NCI-H1417 treated with DMSO at 0.1 percent for 48 hours (cell line): ENCODE measurements at places on chromosomes 12 and 14.

GRCh38 chr14:35398071-35398584 lies 6.4 kb downstream of the NFKBIA start:
- DNase-seq: no peak

DNA sequence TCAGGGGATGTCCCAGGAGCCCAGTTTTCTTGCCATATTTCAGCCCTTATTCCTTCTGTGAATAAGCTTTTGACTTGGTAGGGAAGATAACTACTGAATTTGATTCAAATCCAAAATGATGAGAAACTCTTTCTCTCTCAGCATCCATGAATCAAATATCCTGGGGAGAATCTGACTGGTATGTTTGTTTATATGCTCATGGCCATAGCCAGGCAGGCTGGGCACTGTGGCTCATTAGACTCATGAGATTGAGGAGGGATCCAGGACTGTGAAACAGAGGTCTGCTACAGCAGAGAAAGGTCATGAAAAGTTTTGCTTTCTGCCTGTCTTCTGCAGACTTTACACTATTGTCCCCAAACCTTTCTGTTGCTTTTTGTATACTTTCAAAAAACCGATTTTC lies 346.4 kb upstream of the ATP2B1 start:
- DNase-seq: no peak

GRCh38 chr14:55297611-55298499 lies 26.6 kb downstream of the FBXO34 start:
- DNase-seq: no peak

- no peak for DNase-seq
Measured at GRCh38 chr14:21902561-21903181, 229.1 kb upstream of the OR4E1 start.

DNA sequence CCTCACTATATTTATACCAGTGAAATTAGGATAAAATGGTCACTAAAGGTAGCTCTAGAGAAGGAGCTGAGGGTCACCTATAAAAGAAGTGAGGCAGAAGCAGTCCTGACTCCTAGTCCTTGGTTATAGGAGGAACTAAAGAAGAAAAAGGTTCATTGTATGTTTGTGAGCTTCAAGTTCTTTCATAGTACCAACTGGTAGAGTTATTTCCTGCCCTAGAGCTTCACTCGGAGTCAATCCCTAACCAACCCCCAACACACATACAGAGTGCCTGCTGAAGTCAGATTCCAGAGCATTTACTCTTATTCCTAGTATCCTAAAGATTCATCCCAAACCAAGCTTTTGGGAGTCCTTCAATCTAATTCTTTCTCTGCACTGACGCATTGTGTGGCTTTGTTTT lies 29.3 kb upstream of the FRMD6 start:
- no peak for DNase-seq

DNA sequence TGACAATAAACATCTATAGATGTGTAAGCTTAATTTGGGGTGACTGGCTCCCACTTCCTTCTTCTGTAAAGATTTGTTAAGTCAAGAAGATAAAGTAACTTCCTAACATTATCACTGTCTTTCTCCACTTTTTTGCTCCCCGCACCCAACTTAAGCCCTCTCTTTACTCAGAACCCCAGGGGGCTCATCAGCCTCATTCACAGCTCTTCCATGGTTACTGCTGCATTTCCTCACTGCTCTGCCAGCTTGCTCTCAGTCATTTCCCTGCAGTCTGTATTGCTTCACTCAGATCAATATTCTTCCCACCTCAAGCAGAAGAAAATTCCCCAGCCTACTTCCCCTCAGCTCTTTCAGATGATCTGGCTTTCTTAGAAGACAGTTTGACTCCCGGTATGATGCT lies 102.0 kb downstream of the PIK3C2G start:
- DNase-seq: no peak

DNA sequence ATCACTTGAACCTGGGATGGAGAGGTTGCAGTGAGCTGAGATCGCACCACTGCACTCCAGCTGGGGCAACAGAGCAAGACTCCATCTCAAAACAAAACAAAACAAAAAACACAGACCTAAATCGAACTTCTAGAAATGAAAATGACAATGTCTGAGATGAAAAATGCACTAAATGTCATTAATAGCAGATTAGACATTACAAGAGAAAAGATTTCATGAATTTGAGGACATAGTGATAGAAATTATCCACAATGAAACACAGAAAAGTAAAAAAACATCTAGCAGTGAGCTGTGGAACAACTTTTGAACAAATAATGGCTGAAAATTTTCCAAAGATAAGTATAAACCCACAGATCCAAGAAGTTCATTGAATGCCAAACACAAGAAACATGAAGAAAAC lies 35.2 kb downstream of the BICDL1 start:
- DNase-seq: no peak

DNA sequence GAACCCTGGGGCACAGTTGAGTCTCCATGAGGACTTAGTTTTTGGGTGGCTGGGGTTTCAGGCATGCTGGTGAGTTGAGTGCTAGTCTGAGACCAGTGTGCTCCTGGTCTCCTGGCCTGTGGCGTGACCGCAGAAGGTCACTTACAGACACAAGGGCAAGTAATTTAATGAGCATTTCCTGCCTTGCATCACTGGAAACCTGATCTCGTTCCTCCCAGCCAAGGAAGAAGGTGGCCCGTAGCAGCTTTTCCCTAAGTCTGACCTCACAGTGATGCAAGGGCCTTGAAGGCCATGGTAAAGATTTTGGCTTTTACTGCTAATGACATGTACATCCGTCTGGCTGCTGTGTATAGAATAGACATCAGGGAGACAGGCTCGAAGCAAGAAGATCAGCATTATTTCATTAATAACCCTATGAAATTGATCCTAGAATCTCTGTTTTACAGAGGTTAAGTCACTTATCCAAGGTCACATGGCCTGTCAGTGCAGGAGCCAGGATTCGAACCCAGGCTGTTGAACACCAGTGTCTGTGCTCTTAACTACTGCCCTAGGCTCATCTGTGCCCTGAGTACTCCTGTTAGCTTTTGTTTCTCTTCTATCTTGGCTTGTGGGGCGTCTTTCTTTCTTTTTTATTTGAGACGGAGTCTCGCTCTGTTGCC lies 4.6 kb downstream of the TMEM120B start:
- DNase-seq: no peak

GRCh38 chr14:76467711-76468155 lies 91.8 kb downstream of the ESRRB start:
- DNase-seq: no peak

DNA sequence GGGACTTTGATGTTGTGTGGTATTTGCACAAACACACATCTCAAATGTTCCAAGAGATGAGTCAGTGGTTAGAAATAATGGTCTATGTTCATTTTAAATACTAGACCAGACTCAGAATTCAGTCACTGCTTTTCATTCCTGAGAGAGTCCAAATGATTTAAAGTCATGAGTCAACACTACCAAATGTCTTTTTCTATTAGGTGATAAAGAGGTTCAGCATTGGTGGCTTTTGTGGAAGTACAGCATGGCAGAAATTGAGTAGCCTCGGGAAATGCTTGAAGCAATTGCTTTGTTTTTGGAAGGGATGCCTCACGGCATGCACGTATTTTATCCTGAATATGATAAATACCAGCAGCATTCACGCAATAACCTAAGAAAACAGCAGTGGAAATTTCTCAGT lies 115.7 kb downstream of the DIO2 start:
- no peak for DNase-seq

- no peak for DNase-seq
Measured at GRCh38 chr14:65585216-65585615, 172.7 kb downstream of the FUT8 start.

DNA sequence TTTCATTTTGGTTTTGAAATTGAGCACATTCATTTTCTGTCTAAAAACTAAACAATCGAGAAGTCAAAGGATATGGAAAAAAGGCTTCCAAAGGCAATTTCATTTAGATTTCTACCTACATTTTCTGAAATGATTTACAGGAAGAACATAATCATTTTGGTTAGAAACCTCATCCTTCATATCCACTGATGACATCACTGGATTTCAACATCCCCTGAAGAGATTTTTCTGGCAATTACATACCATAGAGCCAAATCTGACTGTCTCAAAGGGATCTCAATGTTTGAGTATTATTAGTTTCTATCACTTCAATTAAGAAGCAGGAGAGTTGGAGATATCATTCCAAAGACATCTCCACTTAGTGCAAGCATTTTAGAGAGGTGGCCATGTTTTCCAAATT lies 137.8 kb downstream of the TTC7B start:
- DNase-seq: no peak

GRCh38 chr14:23447361-23448350 lies 12.2 kb upstream of the MYH7 start:
- no peak for DNase-seq

GRCh38 chr12:32365473-32366064 lies 33.8 kb upstream of the FGD4 start:
- peak; percentile 17 for DNase-seq

DNA sequence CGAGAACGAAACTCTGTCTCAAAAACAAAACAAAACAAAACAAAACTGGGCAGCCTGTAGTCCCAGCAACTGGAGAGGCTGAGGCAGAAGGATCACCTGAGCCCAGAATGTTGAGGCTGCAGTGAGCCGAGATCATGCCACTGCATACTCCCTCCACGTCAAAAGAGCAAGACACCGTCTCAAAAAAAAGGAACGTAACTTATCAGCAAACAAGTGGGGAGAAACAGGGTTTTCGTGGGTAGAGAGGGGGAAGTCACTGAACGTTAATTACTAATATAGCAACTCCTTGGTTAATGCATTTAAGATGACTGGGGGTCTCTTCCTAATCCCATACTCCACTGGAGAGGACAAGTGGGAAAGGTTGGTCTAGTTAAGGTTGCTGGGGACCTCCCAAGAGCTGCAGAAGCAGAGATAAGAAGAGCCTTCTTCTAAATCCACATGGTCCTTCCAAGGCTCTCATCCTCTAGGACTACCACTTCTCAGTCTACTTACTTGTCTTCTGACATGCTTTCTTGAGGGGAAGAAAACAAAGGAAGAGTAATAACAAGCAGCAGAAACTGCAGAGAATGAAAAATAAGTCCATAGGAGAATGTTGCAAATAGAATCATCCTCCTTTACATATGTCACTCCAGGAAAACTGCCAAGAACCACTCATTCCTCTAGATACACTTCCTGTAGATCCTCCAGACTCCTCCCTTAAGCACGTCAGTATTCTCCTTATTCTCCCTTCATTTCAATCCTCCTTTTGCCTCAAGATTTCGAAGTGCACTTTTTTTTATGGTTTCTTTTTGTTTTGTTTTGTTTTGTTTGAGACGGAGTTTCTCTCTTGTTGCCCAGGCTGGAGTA lies 5.8 kb downstream of the NUMB start:
- no peak for DNase-seq

- no peak for DNase-seq
Measured at GRCh38 chr12:129696405-129696804, 207.4 kb downstream of the TMEM132D start.

GRCh38 chr12:50275556-50275955 lies 7.8 kb downstream of the LIMA1 start:
- DNase-seq: no peak

DNA sequence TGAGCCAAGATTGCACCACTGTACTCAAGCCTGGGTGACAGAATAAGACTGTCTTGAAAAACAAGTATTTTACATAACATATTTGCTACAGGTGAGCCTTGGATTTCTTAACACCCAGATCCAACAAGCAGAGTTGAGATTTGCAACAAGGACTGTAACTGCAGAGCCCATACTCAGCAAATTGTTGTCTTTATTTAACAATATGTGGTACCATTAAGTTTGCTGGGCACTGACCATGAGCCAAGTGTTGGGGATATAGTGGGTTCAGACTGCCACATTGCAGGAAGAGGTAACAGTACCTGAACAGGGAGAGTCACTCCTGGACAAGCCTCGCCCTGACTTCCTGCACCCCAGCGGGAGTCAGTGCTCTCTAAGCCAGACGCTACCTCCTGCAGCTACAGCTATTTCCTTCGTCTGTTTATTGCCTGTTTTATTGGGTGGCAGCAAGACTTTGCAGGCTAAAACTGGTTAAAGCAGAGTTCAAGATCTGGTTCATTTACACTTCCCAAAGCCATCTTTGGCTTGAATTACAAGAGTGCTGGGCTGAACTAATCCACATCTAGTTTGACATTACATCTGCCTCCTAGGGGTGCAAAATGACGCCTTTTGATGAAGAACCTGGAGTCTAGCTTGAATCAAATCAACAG lies 12.5 kb downstream of the AHSA1 start:
- DNase-seq: no peak

DNA sequence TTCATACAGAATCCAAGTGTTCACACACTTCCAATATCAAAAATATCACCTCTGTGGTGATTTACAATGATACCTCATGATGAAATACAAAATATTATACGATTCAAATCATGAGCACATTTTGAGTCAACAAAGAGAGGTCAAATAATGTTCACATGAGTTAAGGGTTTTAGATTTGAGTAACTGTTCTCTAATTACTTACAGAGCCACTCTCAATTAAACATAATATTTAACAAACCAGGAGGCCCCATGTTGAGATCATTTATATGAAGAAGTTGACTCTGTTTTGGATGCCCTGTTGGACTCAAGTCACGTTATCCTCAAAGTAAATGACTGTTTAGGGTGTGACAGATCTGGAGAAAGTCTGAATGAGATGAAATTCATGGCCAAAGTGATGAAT lies 53.5 kb downstream of the NUAK1 start:
- DNase-seq: no peak

- DNase-seq: no peak
Measured at GRCh38 chr14:32403688-32404087, 74.6 kb downstream of the AKAP6 start.

DNA sequence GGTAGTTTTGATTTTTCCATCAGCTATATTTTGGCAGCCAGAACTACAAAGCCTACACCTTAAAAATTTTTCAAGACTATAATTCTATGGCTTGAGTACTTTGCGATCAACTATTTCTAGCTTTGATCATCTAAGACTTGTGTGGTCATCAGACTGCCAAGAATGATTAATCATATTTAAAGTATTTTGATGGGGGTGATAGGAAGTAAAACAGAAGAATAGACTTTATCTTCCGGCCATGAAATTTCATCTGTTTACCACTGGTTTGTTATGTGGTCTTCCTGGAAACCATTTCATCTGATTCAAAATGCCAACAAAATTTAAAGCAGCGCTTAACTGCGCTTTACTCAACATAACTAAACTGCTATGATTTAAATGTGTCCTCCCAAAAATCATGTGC lies 706.8 kb downstream of the TRHDE start:
- DNase-seq: no peak

DNA sequence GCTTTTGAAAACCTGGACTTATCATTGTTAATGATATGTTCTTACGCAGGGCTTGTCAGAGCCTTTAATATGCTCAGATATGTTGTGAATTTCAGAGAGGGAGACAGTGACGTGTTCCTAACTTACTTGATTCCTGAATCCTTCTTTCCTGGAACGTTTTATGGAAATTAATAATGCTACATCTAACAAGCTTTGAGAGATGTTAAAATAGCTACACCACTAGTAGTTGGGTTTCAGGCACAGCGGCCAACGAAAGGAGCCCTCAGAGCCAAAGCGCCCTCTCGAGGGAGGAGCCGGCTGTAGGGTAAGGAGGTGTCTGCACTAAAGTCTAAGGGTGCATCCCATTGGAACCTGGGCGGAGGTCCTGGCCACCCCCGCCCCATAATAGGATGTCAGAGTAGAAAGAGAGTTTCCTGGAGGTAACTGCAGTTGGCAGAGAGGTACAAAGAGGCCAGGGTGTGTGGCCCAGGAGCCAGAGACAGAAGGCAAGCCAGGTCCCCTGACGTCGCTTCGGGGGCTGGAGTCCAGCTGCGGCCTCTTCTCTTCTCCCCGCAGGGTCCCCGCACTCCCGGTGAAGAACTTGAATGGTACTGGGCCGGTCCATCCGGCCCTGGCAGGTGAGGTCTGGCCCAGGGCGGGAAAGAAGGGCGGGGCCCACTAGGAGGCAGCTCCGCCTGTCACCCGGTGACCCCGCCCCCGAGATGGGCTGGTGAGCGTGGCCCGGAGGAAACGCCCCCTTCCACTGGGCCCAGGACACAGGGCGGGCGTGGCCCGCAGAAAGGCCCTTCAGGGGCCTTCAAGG lies 36.3 kb downstream of the DTX1 start:
- DNase-seq: no peak
